ENCODE measurements at places on chromosomes 5 and 9.

DNA sequence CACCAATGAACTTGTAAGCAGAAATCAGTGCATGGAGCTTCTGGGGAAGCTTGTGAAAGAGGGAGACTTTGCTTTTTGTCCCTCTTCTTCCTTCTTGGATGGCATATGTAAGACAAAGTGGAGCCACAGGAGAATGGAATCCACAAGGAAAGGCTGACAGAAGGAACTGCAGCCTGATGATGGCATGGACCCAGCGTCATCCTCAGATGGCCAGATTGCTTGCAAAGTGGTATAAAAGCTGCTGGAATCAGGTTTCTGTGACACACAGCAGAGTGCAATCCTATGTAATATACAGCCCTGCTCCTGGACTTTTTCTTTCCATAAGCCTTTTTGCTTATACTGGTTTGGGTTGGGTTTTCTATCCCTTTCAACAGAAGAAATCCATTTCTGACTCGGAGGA is 31.4 kb upstream of the SPARC start:
- no peak for DNase-seq

- DNase-seq: no peak
Measured at GRCh38 chr5:8436924-8437323, 568.0 kb downstream of the MTRR start.

DNA sequence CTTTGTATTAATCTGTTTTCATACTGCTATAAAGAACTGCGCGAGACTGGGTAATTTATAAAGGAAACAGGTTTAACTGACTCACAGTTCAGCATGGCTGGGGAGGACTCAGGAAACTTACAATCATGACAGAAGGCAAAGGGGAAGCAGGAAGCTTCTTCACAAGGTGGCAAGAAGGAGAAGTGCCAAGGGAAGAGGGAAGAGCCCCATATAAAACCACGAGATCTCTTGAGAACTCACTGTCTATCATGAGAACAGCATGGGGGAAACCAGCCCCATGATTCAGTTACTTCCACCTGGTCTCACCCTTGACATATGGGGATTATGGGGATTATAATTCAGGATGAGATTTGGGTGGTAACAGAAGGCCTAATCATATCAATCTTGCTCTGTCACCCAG is 60.9 kb upstream of the CHD1 start:
- no peak for DNase-seq

GRCh38 chr5:14685757-14686156 is 21.2 kb downstream of the OTULIN start:
- peak; percentile 54 for DNase-seq

DNA sequence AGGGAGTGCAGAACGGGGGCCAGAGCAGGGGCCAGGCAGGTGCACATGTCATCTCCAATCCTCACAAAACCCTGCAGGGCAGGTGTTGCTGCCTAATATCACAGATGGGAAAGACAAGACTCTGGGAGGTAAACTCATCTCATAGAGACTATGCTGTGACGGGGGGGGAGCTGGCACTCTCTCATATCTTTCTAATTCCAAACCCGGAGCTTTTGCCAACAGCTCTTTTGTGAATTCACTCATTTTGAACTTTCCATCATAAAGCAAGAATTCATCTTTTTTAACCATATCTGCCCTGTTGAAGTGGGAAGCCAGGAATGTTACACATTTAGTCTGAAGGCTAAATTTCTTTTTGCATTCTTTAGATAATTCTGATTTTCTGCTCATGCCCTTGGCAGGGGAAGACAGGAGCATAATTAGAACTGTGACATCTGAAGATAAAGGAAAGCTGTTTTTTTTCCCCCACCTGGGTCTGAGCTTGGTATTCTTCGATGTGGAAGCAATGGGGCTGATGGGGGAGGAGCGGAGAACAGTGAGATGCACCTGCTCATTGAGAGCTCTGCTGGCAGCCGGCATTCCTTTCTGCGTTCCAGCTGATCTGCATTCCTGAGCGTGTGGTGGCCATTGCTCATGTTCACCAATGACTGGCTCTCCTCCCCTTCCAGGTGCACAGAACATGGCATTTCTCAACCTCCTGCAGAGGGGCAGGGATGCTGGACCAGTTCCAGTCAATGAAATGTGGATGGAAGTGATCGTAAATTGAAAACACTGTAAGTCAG is 159.2 kb downstream of the NSG2 start:
- no peak for DNase-seq

DNA sequence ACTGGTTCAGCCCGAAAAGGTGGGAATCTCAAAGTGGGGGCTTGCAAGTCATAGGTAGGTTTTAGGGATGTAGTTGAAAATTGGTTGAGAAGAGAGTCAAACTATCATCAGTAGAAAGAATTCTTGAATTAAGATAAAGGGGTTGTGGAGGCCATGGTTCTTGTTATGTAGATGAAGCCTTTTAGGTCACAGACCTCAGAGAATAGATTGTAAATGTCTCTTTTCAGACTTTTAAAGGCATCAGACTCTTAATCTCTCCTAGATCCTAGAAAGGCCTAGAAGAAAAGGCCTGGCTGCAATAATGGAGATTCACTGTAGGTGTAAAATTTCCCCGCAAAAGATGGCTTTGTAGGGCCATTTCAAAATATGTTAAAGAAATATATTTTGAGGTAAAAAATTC is 96.4 kb downstream of the PSAT1 start:
- no peak for DNase-seq

GRCh38 chr5:179836225-179837019 is 15.7 kb downstream of the SQSTM1 start:
- DNase-seq: peak; percentile 71

DNA sequence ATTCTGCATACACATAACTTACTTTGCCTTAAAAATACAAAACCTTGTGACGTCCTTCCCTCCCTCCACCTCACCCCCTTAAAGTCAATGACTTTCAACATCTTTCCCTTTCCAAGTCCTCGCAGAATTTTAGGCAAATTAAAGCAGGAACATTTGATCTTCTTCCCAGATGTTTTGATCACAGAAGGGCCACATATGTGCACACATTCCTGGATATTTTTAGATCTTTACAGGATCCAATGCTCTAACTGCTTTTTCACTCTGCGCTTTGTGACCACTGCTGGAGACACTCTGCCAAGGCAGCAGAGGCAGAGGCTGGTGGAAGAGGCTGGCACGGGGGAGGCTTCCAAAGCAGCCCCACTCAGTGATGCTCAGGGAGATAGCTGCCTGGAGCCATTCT is 130.7 kb downstream of the SEC61B start:
- DNase-seq: no peak

DNA sequence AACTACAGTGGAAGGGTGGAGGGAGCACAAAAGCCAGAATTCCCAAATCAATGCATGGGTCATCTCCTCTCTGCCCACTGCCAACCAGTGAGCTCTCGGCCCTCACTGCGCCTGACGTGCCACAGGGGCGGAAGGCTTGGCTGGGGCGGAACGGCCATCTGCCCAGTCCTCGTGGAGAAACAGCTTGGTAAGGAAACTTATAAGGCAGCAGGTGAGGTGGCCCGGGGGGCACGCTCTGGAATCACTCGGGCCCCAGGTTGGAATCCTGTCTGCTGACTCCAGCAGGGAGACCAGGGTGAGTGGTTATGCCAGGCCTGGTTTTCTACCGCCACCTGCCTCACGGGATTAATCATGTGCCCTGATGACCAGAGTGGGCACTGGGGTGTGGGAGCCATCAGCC is 52.3 kb downstream of the VAV2 start:
- DNase-seq: no peak

- no peak for DNase-seq
Measured at GRCh38 chr5:96640696-96641095, 21.5 kb upstream of the CAST start.

DNA sequence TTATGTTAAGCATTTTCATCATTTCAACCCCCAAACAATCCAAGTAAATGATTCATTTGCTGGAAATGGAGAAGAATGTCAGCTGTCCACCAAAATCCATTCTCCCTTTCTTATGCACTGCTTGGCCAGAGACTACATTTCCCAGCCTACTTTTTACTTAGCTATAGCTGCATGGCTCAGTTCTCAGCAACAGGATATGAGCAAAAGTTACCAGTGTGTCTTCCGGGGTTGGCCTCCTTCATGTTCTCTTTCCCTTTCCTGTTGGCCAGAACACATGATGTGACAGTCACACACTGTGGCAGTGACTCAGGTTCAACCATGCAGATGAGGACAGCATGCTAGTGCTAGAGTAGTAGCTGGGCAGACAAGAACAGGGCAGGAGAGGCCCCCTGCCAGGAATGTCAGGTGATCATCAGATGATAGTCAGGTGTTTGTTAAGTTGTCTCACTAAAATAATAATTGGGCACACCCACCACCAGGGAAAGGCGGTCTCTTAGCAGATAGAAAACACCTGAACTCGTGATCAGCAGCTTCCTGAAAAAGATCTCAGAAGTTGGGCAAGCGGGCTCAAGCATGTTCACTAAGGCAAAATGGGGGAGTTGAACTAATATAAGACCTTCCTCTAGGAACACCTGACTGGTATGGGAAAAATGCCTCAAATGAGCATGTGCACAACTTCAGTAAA is 12.2 kb downstream of the GPR150 start:
- DNase-seq: peak; percentile 76

GRCh38 chr9:79985772-79986171 is 414.0 kb downstream of the TLE4 start:
- no peak for DNase-seq

DNA sequence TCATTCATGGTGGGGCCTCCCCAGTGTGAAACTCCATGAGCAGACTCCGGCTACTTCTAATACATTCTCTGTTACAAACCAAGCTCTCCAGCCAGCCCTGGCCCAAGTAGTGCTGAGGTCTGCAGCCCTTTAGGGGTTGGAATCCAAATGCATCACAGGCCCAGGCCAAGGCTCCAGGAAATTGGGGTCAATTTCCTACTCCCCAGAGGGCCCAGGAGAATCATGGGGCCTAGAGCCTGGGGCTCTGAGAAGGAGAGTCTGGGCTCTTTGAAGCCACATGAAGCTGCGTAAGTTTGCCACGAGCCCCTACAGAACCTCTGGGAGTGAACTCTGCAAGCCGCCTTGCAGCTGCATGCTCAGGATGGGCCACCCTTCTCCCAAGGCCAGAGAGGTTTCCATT is 206.4 kb downstream of the PAPPA start:
- DNase-seq: no peak

- no peak for DNase-seq
Measured at GRCh38 chr5:35762368-35762767, 94.3 kb upstream of the IL7R start.

GRCh38 chr9:92293075-92293354 is 482 bp downstream of the IARS1 start:
- no peak for DNase-seq

GRCh38 chr9:16720386-16720785 is 150.1 kb downstream of the BNC2 start:
- no peak for DNase-seq

DNA sequence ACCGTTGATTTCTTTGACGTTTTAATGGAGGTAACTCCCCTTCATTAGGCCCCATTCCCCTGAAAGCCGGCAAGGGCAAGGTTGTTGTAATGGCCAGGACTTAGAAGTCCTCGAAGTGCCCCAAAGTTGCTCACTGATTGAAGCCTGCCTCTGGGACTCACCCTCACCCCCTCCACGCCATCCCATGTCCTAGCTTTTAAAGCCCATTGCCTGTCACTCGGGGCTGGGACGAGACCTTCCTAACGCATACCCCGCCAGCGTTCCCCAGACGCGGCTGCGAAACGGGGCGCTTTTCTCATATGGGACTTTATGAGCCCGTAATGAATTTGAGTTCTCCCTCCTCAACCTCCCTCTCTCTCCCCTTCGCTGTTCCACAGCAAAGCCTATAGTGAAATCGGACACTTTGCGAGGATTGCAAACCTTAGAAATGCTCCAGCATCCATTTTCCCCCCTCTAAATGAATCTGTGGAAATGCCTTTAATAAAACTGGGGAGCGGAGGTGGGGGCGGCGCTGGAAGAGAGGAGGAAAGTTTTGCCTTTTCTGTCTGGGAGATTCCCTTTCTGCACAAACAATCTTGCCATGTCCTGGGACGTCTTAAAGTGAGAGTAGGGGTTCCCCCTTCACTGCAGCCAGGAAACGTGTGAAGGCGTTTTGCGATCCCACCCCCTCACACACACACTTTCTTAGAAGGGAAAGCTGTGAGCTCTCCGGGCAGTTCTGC is 1.5 kb downstream of the PAPPA start:
- DNase-seq: no peak

DNA sequence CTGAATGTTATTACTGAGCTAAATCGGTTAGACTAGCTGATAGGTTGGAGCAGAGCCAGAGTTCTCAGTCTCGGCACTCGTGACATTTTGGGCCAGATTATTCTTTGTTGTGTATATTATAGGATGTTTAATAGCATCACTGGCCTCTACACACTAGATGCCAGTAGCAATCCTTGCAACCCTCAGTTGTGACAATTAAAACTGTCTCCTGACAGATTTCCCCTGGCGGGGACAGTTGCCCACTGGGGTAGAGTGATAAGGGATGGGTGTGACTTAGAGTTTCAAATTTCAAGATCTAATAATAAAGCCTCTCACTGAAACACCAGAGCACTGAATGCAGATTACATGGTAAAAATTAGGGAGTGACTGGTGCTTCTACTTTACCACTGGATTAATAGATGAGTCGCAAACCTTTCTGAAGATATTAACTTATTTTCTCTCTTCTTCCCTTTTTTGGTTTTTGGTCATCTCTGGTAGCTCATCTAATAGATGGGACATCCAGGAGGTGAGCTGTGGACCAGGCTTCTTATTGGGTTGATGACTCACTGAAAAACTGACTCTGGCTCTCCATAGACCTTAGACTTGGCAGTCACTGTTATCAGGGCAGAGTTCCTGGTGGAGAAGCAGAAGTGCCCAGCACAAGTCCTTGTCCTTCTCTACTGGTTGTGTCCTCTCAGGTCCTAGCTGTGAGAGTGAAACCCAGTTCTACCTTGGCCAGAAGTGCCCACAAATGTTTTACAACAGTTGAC is 150.3 kb downstream of the UNC13B start:
- DNase-seq: no peak

- no peak for DNase-seq
Measured at GRCh38 chr5:179295778-179296149, 49.5 kb downstream of the ADAMTS2 start.

DNA sequence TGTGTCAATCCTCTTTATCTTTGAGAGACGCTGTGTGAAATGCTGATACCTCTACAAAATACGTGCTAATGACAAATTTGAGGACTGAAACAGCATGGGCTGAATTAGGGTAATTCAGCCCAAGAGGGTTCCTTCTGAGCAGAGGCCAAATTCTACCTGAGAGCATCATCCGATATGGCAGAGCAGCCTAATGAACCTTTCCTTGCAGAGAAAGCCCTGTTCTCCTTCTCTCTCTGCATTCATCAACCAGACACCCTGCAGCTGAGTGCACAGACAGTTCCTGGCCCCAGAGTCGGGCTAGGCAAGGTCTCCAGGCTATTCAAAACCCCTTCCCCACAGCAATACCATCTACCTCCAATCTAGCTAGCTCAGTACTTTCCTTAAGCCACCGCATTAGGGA is 77.9 kb downstream of the TRIM32 start:
- no peak for DNase-seq

DNA sequence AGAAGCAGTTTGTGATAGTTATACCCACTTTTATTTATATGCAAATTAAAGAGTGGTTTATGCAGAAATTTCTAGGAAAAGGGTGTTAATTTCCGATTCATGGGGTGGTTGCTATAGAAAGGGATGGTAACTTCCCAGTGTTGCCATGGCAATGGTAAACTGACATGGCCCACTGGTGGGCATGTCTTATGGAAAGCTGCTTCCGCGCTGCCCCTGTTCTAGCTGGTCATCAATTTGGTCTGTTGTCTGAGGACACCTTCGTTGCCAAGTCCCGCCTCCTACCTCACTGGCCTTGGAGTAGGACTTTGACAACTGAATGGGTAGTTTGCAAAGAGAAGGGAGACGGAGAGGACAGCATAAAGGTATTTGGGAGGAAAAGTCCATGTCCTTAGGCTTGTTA is 74.0 kb upstream of the SMIM23 start:
- no peak for DNase-seq

GRCh38 chr5:71862087-71862486 is 143.0 kb downstream of the CARTPT start:
- DNase-seq: no peak
